ENCODE measurements at places on chromosomes 5 and 9.
A peak's percentile ranks its signal among the peaks of the same experiment; 100 is the strongest.

DNA sequence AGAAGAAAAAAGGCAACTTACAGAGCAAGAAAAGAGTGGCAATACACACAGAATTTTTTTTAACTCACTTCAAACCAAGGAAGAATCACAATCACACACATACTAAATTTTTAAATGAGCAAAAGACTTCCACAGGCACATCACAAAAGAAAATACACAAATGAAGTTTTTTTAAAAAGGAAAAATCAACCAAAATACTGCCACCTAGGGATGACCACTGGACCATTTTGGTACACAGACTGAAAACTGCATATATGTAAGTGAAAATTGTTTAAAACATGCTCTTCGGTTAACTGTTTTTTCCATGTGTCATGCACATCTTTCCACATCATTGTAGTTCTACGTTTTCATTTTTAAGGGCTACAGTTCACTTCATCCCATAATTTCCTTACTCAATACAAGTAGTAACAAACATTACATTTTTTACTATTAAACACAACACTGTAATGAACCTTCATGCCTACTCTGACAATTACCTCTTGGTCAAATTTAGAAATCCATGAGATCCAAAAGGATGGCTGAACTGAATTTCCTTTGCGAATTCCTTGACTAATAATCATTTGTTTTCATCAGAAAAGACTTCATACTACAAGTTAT lies 79.0 kb downstream of the FBXW11 start:
- DNase-seq: no peak

DNA sequence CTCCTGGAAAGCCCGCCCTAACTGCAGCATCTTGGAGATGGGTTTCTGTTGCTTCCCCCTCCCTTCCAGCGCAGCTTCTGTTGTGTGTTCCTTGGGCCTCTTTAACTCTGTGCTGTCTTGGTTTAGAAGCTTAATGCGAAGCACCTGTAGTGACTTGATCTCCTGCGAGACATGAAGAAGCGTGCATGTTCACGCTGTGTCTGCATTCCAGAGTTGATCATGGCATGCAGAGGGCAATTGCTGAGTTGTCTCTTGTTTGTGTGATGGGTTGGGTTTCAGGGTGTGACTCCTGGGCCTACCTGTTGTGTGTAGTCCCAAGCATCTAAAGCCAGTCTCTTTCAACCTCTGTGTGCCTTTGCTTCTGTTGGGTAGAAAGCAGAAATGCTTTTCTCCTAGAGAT lies 155.6 kb downstream of the SMARCA2 start:
- no peak for DNase-seq

DNA sequence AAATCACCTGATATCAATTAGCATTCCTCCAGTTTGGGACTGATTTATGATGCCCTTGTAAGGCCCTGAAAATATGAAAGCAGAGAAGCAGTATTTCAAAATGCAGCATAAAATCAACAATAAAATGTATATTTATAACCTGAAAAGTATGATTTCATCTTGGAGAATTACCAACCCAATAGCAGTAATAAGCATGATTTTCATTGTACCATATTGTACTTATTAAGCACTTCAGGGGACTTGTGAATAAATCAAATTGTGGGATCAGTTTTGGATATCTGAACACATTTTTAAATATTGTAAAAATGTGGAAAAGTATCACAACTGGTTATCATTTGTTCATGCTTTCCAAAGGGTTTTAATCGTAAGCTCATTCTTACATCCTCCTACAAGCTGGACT lies 250.8 kb downstream of the DMRT2 start:
- DNase-seq: no peak

- DNase-seq: no peak
Measured at GRCh38 chr9:87250205-87250604, 247.5 kb upstream of the DAPK1 start.

DNA sequence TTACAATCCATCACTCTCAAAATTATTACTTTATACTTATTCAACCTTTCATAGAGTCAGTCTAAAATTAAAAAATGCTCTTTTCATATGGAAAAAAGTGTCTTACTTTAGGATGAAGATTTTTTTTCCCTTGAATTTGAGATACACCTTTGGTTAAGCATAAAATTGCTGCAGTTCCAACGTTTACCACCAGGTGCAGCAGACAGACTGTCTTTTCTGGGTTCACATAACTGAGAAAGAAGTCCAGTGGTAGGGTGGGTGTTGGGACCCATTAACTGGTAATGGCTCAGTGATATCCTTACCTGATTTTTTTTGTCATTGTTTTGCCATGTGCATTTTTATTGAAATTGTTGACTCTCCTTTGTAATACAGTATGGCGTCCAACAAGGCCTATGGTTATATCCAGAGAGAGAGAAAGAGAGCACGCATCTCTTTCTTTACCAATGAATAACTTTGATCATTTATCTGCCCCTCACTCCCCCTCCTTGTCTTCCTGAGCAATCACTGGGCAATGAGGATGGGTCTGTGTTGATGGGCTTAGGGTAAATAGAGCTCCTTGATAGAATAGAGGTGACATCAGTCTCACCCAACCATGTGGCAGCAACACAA lies 98.4 kb downstream of the FBXL7 start:
- DNase-seq: no peak

DNA sequence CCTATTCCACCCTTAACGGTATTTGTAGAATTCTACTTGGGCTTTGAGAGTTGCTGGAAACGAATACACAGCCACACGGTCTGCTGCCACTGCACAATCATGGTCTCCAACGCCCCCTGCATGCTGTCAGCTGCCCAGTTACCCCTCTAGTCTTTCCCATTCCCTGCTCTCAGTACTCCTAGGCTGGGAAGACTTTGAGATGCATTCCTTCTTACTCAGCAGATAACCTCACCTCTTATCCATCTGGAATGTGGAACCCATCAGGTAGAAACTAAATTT lies 92.8 kb downstream of the ANKH start:
- DNase-seq: no peak

- DNase-seq: no peak
Measured at GRCh38 chr5:57720656-57721055, 238.0 kb upstream of the ACTBL2 start.

DNA sequence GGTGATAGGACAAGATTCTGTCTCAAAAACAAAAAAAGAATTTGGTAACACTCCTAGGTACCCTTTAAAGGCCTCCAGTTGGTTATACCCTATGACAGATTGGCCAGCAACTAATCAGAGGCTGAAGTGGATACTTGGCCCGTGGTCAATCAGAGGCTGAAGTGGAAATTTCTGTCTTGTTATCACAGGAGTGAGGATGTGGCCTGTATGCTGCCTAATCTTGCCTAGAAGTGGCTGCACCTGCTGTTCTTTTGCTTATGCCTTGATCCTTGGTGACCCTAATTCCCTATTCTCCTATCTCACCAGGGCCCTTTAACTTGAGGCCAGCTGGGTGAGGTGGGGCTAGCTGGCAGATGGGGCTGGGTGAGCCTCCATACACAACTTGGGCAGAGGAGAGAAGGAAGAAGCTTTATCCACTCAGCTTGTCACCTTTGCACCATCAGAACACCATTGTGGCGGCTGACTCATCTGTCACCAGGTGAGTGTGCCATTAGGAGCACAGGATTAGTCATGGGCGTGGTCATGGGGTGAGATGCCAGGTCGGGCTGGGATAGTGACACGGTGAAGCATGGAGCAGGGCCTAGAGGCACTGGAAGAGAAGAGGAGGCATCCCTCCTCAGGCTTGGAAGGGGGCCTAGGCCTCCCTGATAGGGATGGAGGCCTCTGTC lies 41.5 kb downstream of the SAR1B start:
- no peak for DNase-seq

DNA sequence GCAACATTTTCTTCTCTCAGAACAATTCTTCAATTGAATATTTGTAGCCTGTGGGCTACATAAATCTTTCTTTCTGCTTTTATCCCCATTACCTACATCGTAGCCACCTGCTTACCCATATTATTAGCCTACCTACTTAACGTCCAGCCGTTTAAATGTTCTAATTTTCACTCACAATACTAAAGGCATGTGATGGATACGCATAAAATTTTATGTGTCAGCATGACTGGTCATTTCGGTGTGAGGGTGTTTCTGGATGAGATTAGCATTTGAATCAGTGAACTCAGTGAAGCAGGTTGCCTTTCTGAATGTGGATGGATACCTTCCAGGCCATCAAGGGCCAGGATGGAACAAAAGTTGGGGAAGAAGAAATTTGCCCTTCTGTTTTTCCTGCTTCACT lies 1722.5 kb upstream of the ACO1 start:
- DNase-seq: no peak

DNA sequence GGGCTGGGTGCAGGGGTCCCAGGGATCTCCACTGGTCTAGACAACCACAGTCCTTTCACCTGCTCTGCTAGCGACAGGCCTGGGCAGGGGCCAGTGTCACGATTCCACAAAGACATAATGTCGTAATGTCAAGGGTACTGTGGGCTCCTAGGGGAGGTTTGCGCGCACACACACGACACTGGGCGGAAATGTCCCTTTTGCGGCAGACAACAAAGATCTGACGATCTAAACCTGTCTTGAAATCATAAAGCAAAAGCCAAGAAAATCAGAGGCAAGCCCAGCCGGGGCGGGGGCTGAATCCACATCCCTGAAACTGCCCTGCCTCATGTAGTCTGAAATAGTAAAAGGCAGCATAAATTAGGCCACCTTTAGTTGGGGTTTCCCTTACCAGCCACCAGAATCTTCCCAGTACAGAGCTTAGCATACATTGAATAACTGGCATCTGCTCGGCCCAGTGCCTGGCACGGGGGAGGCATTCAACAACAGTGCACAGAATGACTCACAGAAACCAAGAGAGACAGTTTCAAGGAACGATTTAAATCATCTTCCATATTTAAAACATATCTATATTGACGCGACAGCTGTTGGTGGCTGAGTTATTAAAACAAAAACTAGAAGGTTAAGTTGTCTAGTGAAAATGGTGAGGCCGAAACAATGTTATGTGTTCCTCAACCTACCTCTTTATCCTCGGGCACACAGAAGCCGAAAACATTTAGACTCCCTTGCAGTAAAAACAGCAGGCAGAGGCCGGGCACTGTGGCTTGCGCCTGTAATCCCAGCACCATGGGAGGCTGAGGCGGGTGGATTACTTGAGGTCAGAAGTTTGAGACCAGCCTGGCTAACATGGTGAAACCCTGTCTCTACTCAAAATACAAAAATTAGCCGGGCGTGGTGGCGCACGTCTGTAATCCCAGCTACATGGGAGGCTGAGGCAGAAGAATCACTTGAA lies 151.0 kb downstream of the MYO10 start:
- DNase-seq: no peak

DNA sequence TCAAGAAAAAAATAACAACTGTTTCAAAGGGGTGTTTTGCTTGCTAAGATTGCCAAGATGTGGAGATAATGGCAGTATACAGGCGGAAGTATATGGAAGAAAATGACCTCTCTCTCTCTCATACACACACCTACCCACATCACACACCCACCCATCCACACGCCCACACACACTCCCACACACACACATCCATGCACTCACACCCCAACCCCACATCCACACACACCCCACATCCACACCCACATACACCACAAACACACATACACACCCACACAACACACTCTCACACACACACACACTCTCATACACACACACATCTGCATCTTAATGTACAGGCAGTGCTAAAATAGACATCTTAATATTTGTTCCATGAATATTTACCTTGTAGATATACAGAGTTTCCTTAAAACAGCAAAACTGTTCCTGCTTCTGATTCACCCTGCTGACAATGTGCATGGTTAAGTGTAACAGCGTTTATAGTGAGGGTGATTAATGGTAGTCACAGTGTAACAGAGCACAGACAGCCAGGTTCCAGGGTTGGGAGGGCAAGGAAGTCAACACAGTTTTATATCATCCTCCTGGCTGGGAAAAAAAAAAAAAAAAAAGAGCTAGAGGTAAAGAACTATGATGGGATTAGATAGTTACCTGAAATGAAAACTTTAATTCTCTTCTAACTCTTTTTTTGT lies 8.3 kb downstream of the BHMT2 start:
- DNase-seq: no peak

- no peak for DNase-seq
Measured at GRCh38 chr5:32586276-32586599, 881 bp downstream of the SUB1 start.

GRCh38 chr9:93064392-93065134 lies 6.1 kb downstream of the SUSD3 start:
- DNase-seq: peak; percentile 78

DNA sequence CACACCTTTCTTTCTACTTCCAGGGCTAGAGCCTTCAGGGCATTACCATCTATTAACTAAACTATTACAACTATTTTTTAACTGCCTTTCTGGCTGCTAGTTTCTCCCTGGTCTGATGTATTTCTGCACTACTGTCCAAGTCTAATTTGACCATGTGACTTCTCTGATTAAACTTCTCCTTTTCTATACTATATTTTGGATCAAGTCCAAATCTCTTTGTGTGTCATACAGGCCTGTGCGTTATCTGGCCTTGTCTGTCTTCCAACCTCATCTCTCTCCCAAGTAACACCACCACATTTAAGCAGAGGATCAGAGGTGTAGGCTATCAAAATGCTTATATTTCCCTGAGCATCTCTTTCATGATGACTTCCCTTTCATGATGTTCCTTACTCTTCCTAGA lies 47.2 kb upstream of the OR13F1 start:
- no peak for DNase-seq

DNA sequence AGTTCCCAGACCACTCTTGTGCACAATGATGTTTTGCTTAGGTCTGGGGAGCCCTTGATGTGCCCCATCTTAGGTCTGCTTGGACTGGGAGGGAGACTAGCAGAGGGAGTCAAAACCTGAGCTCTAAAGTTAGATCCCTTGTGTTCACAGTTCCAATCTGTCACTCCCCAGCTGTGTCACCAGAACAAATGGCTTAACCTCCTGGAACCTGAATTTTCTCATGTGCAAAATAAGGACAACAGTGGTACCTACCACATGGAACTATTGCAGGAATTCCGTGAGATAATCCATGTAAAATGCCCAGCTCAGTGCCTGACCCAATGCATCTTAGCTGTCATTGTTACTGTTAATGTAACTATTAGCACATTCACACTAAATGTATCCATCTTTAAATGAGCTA lies 45.5 kb downstream of the GALNT10 start:
- no peak for DNase-seq

DNA sequence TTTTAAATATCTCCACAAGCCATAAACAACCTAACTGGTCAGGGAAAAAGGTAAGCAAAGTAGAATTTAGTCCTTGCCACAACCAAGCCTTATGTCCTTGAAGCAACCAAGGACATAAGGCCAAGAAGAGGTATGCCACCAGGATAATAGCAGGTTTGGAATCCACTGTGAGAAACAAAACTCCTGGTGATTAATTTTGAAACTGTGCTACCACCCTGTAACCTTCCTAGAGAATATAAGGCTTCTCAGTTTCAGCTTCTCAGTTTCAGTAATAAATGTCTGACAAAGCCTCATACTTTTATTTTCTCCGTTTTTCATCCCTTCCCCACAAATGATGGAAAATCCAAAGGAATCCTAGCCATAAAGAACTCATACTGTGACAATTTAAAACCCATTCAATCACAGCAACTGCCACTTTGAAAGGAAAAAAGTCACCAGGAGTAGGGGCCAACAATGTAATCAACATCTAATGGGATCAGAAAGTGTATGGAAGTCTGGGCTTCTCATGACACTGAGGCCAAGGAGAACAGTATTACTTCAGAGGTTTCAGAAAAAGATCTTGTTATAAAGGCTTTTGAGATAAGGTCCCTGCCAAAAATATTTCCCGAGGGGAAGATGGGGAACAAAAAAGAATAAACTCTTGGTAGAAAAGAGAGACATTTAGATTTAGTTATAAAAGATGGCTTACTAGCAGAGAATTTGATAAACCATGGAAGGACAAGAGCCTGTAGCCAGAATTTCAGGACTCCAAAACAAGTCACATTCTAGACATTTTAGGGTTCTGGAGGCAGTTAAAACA lies 189.2 kb downstream of the TSSK1B start:
- no peak for DNase-seq
